ENCODE measurements at places on chromosomes 12 and 14.

DNA sequence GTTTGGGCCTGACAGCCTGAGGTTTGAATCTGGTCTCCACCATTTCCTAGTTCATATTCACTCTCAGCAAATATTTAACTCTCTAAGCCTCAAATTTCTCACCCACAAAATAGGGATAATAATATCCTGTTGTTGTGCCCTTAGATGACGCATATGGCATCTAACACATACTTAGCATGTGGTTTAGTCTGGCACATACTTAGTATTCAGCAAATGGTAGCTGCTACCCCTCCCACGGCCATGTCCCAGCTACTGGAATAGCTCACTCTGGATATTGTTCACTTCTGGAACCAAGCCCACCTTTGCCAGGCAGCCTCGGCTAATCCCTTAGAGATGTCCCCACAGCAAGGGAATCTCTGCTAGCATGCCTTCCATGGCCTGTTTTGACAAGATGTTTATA lies 53.3 kb downstream of the BICD1 start:
- no peak for DNase-seq

- DNase-seq, result no peak
Measured at GRCh38 chr12:87270919-87271318, 758.3 kb downstream of the C12orf50 start.

GRCh38 chr14:72128629-72129028 lies 196.4 kb downstream of the RGS6 start:
- no peak for DNase-seq

GRCh38 chr12:94208622-94208966 lies 60.2 kb downstream of the PLXNC1 start:
- DNase-seq, result no peak

GRCh38 chr12:88935856-88936255 lies 355.6 kb upstream of the KITLG start:
- no peak for DNase-seq

GRCh38 chr12:132324841-132325732 lies 4.3 kb downstream of the GALNT9 start:
- DNase-seq, result no peak

GRCh38 chr14:38387821-38388220 lies 131.9 kb upstream of the CLEC14A start:
- no peak for DNase-seq

DNA sequence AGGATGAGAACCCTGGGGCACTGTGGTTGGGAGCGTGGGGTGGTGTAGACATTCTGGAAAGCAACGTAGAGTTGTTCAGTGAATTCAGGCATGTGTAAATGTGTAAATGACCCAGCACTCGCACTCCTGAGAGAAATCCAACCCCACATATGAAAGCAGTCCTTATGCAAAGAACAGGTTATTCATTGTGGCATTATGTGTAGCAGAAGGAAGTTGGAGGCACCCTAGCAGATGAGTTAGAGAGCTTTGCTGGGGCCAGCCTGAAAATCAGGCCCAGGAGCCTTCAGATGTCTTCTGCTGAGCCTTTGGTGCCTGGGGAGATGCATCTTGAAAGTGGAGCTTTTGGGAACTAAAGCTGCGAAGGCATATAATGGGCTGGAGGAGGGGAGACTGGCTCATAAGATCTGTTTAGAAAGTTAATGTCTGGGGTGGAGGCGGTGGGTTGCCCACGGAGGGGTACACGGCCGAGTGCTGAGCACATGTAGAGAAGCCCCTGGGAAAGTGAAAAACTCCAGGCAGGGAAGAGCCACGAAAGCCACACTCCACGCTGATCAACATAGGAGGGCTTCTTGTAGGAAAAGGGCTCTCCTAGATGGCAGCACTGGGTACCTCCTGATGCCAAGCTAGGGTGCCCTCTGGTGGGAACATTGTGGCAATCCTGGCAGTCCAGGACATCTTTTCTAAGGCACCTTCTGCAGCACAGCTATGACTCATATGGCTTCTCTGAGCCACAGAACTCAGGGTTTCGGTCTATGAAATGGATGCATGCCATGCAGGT lies 6.0 kb upstream of the KRT83 start:
- peak; percentile 91 for DNase-seq

GRCh38 chr12:131046813-131047788 lies 93.4 kb downstream of the ADGRD1 start:
- DNase-seq, result no peak

DNA sequence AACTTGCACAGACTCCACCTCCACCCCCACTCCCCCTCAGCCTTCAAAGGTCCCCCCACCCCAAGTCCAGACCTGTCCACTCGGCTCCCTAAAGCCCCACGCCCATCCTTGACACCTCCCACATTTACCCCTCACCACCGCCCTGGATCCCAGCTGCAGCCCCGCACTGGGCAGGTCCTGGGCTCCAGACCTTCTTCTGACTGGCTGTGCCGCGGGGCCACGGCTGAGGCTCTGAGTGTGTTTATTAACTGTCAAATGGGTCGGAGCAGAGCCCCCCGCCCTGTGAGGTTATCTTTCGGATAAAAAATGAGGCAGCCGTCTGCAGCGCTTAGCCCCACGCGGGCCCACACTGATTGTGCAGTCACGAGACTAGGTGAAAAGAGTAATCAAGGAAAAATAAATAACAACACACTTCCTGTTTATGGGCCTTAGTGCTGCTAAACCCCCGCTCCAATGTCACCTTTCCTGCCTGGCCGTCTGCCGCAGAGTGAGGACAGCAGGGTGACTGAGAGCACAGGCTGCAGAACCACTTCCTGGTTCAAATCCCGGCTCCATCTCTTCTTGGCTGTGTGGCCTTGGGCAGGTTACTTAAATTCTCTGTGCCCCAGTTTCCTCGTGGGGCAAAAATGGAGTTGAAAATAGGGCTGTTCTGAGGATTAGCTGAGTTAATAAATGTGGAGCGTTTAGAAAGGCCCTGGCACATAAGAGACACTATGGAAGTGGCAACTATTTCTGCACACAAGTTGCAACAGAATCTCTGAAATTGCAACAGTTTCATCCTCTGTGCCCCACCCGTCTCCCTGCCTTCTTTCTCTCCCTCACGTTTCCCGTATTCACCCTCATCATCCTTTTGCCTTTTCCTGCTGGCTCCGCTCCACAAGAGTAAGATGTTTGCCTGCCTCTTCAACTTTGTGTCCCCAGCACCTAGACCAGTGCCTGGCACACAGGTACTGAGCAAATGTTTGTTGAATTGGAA lies 9.4 kb downstream of the SETD1B start:
- DNase-seq, result no peak

DNA sequence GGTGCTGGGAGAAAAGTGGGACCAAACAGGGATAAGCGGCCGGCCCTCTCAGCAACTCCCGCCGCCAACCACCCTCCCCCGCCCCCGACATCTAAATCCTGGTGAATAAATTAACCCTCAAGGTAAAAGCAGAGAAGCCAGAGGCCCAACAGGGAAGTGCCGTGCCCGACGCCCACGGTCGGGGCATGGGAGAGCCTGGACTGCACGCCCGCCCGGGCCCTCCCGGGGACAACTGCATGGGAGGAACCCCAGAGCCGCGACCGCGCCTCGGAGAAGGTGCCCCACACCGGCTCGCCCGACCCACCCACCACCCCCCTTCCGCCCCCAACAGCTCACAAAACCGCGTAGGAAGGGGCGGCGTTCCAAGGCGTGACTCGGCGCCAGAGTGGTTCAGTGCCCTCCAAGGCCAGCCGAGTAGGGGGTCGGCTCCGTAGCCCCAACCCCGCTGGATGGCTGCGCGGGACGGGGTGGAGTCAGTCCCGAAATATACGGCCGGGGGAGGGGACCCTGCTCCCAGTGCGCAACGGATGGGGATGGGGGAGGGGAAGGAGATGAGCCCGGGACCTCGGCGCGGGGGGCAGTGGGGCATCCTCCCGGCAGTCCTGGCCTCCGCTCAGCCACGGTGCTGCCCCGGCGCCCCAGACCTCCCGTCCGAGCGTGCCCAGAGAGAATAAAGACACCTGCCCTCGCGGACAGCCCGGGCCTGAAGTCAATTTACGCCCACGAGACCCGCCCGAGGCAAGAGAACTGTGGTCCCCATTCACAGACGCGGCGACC lies 732 bp downstream of the SLC25A29 start:
- peak; percentile 72 for DNase-seq

DNA sequence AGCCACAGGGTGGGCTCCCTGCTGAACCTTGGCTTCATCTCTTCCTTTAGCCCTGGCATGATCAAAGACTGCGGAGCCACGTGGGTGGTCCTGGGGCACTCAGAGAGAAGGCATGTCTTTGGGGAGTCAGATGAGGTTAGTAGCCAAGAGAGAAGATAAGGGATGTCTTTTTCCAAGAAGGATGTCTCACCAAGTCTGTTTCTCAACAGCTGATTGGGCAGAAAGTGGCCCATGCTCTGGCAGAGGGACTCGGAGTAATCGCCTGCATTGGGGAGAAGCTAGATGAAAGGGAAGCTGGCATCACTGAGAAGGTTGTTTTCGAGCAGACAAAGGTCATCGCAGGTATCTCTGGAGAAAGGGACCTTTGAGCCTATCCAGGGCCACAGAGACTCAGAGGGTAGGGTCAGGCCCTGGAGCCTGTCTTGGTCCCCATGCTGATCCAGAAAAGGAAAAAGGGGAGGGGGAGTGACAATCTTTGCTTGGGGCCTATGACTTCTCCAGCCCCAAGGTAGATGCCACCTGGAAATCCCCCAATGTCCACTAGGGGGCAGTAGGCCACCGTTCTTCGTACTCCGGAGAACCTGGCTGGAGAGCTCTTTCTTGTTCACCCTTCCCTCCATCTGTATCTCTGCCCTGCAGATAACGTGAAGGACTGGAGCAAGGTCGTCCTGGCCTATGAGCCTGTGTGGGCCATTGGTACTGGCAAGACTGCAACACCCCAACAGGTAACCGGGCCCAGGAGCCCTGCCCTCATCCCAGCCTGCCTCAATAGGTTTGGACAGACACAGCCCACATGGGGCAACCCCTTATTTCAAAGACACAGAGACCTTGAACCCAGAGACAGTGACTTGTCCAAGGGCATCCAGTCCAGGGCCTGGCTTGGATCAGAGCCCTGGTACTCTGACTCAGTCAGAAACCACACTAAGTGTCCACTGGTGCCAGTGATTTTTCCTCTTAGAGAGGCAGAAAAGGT lies 2.0 kb downstream of the TPI1 start:
- DNase-seq, result peak; percentile 82

DNA sequence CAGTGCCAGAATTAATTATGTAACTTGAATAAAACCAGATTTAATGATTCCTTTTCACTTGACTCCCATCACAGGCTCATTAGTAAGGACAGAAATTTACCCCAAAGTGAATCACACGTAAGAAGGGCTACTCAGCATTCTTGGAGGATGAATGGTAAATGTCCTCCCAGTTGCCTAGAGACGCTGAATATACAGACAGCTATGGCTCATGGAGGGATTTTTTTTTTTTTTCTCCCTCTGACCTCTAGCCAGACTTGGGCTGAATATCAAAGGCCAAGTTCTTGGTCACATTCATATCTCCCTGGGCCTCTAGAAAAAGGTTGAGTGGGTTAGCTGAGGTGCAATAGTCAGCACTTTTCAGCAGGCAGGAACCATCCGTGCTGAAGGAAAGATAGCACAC lies 77.5 kb downstream of the PHLDA1 start:
- DNase-seq, result no peak

GRCh38 chr12:105048315-105048714 lies 35.9 kb downstream of the ALDH1L2 start:
- no peak for DNase-seq

- no peak for DNase-seq
Measured at GRCh38 chr12:130860311-130860710, 11.6 kb upstream of the RAN start.
